ENCODE measurements at places on chromosomes 4 and X.

DNA sequence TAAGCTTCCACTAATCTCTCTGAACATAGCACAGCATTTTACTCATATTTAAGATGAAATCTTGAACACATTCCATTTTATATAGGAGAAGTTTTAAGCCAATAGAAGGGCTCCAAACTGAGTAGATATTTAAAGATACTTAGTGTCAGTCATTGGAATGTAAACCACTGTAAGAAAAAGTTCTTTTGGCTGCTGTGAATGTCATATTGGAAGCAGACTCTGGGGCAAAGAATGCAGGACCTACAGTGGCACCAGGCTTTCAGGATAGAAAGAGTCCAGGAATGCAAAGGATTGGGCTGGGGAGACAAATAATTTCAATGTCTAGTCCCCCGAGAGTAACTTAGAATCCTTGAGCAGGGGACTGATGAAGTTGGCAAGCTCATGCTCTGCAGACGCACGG, 1047.7 kb downstream of the STIM2 start:
- no peak for DNase-seq

DNA sequence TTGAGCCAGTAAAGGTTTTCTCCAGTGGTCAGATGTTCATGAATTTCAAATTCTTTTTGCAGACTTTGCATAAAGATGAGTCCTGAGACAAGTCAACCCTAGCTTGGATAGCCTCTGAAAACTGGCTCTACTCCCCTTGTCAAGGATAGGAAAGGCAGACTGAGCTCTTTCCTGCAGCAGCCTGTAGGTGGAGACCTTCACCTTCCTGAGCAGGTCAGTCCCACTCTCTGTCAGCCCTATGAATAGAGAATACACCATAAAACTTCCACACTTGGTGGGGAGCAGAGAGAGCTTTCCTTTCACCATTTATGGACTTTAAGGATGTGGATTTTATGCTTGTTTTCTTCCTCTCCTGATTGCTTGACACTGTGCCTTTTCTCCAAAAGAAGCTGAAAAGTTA, 41.9 kb downstream of the PCDH19 start:
- no peak for DNase-seq

DNA sequence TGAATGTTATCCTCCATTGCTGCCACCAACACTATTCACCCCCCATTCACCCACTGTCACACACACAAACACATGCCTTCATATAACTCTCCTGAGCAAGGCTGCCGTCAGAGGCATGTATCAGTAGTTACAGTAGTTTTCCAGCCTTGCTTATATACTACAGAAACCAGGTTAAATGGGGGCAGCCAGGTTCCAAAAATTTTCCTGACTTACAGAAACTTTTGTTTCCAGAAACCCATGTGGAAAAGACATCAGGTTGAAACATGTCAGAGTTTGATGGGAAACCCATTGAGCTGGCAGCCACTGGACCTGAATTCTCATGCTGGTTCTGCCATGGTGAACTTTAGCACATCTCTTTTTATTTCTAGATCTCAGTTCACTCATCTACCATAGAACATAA, 64.0 kb downstream of the COX18 start:
- DNase-seq = no peak

DNA sequence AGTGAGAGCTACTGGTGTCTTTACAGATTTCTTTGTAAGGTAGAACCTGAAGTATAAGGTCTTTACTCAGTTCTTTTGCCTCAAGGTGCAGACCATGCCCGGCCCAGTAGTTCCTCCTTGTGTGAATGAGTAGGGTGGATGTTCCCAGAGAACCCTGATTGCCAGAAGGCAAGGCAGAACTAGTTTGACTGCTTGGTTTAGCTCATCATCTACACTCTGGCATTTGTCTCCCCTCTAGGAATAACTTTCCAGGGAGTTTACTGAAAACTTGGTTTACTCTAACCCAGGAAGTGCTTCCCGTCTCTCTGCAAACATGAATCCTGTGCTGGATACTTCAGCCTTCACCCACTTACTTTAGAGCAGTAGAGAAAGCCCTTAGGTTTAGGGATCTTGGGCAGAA, 29.1 kb downstream of the MCUB start:
- no peak for DNase-seq

DNA sequence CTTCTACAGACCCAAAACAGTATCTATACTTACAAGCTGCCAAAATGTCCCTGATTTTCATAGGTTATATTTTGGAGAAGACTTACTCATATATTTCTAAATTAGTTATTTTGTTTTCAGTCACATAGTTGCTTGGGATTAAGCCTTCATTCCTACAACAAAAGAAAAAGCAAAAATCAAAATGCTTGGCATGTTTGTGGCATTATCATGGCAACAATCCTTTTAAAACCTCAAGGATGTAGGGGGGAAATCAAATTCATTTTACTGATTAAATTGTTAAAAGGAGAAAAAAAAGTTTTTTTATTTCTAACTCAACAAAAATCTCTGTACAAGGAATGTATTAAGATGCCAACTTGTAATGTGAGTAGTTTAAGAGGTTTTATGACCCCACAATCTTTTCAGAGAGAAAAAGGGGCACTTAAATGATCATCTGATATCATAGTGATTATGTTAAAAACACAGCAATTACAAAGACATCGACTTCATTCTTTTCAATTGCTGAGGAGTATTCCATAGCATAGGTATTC, 23.5 kb downstream of the TXK start:
- DNase-seq = no peak

GRCh38 chrX:38154818-38155217, 65.9 kb downstream of the SRPX start:
- DNase-seq = no peak

- no peak for DNase-seq
Measured at GRCh38 chr4:54315561-54316538, 86.8 kb downstream of the PDGFRA start.

- DNase-seq = no peak
Measured at GRCh38 chrX:107845625-107846024, 20.0 kb downstream of the MID2 start.

DNA sequence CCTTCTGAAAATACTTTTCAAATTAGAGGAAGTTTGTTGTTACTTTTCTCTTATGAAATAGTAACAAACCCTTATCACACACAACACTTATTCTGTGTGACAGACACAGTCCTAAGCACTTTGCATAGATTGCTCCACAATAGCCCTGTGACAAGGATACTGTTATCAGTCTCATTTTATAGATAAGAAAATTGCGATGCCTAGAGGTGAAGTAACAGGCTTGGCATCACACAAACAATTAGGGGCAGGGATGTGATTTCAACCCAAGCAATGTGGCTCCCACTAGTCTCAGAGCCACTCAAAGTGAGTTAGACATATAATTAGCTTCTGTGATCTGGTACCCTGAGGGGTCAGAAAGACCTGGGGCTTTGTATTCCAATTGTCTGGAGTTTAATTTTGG, 339.9 kb downstream of the FBXO8 start:
- DNase-seq = no peak

GRCh38 chr4:110088670-110089069, 109.7 kb downstream of the ELOVL6 start:
- no peak for DNase-seq

DNA sequence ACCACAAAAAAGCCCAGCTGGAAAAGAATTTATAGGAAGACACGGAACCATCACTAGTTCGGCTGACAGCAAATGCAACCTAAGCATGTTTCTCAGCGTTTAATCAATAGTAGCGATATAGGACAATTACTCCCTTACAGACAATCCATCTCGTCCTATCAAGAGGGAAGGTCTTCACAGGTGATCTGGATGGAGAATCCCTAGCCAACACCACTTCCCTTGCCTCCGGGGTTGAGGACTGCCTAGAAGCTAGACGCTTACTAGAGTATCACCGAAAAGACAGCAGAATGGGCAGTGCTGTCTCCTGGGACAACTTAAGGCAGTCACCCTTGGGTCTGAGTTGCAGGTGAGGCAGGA, 32.1 kb upstream of the MAML3 start:
- no peak for DNase-seq

GRCh38 chrX:72685810-72686456, 28.2 kb downstream of the PHKA1 start:
- DNase-seq = no peak

- DNase-seq = no peak
Measured at GRCh38 chr4:73734530-73735001, 5.8 kb upstream of the CXCL8 start.

GRCh38 chr4:122814426-122814825, 12.2 kb upstream of the FGF2 start:
- no peak for DNase-seq

DNA sequence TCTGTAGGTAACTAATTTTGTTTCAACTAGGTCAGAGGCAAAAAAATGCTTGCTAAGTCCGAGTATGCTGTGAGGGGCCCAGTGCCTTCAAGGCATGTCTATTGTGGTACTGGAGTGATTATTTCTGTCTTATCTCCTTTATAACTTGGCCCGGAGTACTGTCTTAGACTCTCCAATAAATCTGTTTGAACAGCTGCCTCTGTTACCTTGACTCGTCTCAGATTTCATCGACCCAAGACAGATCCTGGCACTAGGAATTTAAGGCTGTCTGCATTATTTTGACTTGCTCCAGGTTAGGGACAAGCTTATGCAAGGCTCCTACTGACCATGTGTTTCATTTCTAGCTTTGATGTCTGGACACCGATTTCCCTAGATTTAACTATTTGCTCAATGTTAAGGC, 41.1 kb upstream of the NKAP start:
- no peak for DNase-seq

- no peak for DNase-seq
Measured at GRCh38 chr4:96407738-96408463, 568.0 kb downstream of the PDHA2 start.

- no peak for DNase-seq
Measured at GRCh38 chr4:108795733-108796132, 32.9 kb upstream of the ETNPPL start.

GRCh38 chr4:81982846-81983540, 390.8 kb downstream of the HNRNPD start:
- DNase-seq = no peak

GRCh38 chr4:27178061-27178460, 317.4 kb downstream of the STIM2 start:
- DNase-seq = no peak

- DNase-seq = no peak
Measured at GRCh38 chrX:115531818-115532403, 29.1 kb upstream of the PLS3 start.
